ENCODE measurements at places on chromosomes 16 and 17.
A peak's percentile ranks its signal among the peaks of the same experiment; 100 is the strongest.

- peak; percentile 57 for DNase-seq
Measured at GRCh38 chr17:49393491-49394255, 21.0 kb downstream of the PHB1 start.

DNA sequence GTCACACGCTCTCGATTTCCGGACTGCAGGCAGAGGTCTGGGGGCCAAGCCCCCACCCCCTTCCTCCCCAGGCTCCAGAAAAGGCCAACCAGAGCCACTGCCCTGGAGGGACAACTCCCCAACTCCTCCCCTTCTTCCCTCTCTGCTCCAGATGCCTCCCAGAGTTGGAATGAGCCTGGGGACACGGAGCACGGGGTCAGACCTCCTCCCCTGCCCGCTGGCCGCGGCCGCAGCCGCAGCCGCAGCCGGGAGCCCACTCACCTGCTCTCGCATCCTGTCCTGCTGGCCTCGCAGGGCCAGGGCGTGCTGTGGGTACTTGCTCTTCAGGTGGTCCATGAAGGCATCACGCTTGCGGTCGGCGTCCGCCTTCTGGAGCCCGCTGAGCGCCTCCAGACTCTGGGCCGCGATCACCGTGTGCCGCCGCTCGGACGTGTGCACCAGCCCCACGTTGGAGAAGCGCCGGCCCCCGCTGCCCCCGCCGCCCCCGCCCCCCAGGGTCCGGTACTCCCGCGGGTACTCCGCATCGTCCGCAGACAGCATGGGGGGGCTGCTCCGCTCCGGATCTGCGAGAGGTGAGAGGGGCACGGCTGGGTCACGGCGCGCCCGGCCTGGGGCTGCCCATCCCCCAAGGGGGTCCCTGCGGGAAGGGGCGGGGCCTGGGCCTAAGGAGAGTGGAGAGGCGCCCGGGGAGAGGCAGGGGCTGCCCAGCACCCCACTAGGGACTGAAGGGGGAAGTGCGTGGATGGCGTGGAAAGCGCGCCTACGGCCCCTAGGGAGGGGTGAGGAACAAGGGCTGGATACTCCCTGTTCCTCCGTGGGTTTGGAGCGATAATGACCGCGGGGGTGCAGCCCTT, 27.3 kb downstream of the SRCIN1 start:
- DNase-seq: no peak

GRCh38 chr17:40473573-40474365, 27.7 kb downstream of the TNS4 start:
- no peak for DNase-seq

DNA sequence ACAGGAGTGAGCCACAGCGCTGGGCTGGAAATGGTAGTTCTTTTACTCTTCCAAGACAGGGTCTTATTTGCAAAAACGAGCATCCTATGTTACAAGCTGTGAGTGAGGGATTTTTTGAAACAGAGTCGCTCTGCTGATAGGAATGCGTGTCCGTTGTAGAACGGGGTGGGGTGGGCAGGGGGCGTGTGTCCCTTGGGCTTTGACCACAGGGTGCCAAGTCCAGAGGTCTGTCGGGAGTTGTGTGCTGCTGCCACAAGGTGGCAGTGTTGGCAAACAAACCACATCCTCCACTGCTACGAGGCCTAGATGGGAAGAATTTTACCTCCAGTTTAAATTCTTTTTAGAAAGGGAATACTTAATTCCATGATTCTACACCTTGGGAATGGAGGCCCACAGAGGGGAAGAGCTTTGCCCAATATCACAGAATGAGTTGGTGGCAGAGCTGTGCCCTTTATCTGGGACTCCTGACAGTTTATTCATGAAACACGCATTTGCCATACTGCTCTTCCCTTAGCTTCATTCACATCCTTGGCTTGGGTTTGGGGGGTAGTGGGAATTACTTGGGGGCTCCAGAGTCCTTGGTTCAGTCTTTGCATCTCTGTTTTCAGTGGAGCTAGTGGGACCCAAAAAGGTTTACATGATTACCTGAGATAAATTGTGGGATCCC, 30.6 kb upstream of the ETV4 start:
- DNase-seq: peak; percentile 80

DNA sequence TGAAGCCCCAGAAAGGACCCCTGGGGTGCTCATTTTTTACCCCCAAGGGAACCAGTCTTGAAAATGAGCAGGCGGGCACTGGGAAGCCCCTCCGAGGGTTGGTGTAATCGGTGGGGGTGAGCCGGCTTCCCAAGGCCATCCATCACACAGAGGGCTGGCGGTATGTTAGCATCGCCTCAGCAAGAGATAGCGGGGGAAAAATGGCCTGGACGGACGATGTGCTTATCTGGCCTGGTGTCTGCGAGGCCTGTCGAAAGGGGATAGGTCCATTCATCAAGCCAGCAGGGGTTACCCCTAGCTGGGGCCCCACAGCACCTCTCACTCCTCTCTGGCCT, 188.9 kb downstream of the IRF8 start:
- no peak for DNase-seq

DNA sequence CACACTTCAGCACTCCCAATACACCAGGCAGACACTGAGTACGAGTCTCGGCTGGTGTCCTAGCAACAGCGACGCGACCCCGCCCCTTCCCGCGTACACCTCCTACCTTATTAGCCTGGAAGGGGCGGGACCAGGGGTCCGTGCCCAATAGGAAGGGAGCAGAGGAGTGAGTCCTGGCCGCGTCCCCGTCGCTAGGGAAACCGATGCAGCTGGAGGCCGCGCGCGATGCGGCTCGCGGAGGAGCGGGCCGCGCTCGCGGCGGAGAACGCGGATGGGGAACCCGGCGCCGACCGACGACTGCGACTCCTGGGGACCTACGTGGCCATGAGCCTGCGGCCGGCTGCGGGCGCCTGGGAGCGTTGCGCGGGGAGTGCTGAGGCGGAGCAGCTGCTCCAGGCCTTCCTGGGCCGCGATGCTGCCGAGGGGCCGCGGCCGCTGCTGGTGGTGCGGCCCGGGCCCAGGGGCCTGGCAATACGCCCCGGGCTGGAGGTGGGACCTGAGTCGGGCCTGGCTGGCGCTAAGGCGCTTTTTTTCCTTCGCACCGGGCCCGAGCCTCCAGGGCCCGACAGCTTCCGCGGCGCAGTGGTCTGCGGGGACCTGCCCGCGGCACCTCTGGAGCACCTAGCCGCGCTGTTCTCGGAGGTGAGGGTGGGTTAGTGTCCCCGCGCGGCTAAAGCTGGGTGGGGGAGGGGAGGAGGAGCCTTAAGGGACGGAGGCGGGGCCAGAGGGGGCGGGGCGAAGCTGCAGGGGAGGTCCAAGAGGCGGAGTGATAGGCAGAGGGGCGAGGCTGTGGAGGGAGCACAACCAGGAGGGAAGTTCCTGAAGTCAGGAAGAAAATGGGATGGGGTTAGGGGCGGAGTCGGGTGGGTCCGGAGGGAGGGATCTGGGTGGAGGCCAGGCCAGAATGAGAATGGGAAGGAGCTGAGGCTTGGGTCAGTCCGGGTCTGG, at the start of gene DNAH9:
DNAH9 (plus strand) TSS at position 197 of the 948 bp plus-strand sequence; CDS start at position 226, 29 bp downstream.
- DNase-seq: no peak

- peak; percentile 94 for DNase-seq
Measured at GRCh38 chr17:41678907-41679739, 9.6 kb upstream of the EIF1 start.

DNA sequence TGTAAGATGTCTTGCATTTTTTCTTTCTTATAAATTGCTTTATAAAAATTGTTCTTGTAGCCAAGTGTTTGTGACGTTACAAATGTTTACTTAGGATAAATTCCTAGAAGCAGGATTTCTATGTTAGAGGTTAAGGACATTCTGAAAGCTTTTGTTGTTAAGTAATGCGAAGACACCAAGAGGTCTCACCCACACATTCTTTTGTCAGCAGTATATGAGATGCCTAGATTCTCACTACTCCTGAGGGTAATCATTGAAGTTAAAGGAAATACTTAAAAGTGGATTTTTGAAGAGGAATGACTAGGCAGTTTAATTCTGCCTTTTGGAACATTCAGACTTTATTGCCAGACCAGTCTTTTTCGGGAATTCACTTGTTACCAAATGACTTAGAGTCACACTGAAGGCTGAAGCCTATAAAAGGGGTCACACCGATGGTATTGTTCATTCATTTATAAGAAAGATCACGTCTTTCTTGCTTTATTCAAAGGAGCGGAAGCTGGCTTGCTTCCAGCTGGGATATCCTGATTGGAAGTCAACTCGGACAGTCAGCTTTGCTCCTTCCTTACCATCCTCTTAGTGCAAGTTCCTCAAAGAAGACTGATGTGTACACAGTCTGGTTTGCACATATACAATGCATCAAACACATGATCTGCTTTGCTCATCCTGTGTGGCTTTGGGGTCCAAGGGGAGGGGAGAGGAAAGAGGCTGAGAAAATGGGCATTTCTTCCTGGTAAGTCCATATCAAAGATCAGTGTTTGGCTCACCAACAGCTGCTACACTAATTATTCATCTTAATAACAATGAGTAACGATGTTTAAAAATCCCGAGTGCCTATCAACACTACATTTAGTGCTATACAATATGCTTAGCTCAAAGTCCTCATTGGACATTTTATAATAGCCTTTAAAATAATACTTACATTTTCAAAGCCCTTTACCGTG, 160.0 kb downstream of the MAP2K6 start:
- no peak for DNase-seq

GRCh38 chr17:1628856-1629503, 346 bp upstream of the SLC43A2 start:
- DNase-seq: peak; percentile 97

DNA sequence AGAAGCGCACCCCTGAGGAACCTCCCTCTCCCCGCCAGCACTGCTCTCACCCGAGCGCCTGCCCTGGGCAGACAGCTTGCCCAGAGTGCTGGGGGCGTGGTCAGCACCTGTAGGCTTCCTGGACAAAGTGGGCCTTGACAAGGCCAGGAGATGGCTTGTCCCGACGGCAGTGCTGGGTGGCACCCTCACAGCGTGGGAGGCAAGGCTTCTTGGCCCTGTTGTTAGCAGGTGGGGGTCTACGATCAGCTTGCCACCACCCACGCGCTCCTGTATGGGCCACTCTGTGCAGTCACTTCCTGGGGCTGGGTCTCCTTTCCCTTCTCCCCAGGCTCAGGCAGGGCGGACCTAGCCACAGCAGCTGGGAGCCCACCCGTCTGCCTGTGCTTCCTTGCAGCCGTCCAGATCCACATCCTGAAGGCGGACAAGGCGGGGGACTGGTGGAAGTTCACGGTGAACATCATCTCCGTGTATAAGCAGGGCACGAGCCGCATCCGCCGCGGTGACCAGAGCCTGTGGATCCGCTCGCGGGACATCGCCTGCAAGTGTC, 218.0 kb downstream of the NTN1 start:
- DNase-seq: no peak

GRCh38 chr17:56292010-56292409, 138.7 kb downstream of the ANKFN1 start:
- DNase-seq: no peak

DNA sequence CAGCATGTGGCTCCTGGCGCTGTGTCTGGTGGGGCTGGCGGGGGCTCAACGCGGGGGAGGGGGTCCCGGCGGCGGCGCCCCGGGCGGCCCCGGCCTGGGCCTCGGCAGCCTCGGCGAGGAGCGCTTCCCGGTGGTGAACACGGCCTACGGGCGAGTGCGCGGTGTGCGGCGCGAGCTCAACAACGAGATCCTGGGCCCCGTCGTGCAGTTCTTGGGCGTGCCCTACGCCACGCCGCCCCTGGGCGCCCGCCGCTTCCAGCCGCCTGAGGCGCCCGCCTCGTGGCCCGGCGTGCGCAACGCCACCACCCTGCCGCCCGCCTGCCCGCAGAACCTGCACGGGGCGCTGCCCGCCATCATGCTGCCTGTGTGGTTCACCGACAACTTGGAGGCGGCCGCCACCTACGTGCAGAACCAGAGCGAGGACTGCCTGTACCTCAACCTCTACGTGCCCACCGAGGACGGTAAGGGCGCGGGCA, 645 bp downstream of the NLGN2 start:
- DNase-seq: no peak

DNA sequence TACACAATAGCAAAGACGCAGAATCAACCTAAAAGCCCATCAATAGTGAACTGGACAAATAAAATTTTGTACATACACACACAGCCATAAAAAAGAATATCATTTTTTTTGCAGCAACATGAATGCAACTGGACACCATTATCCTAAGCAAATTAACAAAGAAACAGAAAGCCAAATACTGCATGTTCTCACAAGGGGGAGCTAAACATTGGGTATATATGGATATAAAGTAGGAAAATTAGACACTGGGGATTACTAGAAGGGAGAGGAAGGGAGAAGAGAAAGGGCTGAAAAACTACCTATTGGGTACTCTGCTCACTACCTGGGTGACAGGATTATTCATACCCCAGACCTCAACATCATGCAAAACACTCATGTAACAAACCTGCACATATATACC, 28.2 kb downstream of the ADAMTS18 start:
- DNase-seq: no peak

DNA sequence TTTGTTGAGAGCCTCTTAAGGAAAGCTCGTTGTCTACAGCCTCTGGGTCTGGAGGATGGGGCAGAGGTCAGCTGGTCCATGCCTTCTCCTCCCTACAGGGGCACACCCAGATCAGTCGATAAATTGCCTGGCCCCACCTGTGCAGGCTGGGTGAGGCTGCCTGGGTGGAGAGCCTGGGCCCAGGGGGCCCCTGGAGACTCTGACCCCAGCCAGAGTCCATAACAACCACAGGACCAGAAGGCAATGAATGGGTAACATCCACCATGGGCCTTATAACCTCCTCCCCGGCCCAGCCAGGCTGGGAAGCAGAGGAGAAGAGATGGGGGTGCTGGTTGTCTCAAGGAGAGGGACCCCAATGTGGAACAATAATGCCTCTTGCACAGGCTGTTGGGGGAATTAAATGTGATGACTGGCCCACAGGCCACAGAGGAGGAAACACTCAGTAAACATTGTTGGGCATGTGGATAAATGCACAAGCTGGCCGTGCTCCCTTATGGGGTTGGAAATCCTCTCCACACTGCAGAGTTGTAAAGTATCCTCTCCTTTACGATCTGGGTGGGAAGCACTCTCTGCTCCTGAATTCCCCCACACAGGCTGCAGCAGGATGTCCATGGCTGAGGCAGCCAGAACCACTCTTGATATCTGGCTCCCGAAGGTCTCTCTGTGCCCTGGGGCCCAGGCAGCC, 56.7 kb upstream of the TOB1 start:
- DNase-seq: no peak

- DNase-seq: no peak
Measured at GRCh38 chr17:219696-220095, 38.2 kb upstream of the DOC2B start.

DNA sequence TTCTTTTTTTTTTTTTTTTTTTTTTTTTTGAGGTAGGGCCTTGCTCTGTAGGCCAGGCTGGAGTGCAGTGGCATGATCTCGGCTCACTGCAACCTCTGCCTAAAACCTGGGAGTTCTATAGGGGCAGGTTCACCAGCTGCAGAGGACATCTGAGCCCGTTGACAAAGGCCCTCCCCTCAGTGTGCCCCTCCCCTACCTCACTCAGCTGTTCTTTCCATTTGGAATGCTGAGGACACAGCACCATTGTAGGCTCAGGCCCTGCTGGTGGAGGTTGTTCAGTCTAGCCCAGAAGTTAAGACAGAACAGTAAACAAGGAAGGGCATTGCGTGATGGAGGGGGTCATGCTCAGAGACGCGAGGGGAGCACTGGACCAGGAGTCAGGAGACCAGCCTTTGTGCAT, 21.8 kb upstream of the KIF19 start:
- no peak for DNase-seq
